ENCODE measurements at places on chromosomes 5 and 9.

DNA sequence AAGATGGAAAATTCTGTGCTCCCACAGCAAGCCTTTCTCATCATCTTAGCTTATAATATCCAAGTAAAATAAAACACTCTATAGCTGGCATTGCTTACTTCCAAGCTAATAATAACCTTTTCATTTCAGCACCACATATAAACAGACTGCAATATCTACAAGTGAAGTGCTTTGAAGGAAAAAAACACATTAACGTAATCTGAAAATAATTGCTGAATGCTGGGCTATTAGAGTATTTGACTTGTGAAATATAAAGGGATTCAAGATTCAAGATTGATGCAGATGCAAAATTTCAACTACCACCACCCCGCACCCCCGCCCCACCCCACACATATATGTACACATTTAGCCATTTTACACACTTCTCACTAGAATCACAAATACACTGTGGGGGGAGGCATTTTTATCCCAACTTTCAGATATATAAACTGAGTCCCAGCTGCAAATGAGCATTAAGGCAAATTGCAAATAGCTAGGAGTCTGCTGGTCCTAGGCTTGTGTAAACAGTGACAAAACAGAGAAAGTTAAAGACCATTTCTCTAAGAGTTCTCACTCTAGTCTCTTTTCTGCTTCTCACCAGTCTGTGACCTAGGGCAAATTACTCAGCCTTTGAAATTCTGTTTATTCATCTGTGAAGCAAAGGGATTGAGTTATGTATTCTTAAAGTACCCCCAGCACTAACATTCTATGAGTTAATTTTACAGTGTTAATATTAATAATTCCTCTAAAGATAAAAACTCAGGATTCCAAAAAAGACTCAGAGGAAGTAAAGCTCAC, 489.4 kb downstream of the PRELID2 start:
- DNase-seq, result no peak

DNA sequence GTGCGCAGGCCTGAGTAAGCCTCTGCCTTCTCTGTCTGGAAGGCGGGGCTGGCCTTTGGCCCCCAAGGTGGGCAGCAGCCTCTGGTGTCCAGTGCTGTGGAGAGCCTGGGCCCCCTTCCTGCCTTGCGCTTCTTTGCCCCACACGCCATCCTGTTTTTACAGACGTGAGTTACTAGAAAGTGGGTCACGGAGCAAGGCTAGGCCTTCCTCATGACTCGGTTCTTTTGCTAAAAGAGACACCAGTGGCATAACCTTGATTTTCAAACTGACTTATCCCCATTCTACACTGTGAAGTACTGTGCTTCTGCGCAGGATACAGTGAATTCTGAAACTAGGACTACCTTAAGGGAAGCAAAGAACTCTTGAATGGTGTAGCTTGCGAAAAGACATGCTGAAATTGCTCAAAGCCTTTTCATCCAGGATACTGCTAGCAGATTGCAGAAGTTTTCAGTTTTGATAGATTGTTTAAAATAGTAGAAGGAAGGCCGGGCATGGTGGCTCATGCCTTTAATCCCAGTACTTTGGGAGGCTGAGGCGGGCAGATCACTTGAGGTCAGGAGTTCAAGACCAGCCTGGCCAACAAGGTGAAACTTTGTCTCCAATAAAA, 7.2 kb downstream of the ROPN1L start:
- no peak for DNase-seq

GRCh38 chr5:16995372-16995771, 59.3 kb upstream of the MYO10 start:
- no peak for DNase-seq

DNA sequence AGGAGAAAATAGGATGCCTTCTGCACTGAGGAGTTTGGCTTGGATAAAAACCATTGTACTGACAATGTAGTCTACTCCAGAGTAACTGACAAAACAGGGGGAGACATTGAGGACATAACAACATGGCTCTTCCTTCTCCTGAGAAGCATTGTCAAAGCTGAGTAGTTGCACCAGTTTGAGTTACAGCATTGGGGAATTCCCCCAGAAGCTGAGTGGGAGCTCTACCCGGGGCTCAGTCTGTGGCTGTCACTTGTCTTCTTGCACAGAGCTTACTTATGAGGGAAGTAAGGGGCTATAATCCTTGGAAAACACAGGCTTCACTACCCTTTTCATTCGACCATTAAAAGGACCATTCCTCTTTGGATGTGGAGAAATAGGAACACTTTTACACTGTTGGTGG, 21.2 kb downstream of the HSPB3 start:
- DNase-seq, result no peak

DNA sequence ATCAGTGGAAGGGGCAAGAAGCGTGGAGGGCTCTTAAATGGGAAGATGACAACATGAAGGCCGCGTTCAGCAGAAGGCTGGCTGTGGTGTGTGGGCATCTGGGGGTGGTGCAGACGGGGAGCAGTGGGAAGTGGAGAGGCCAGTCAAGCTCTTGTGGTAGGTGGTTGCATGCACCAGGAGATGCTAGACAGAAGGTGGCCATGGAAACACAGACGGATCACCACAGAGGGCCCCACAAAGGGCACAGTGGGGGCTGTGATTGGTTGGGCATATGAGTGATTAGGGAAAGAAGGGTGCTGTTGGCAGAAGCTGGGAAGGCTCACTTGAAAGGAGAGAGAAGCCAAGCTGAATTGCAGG, 14.7 kb downstream of the MTMR12 start:
- no peak for DNase-seq

GRCh38 chr9:80873861-80874260, 815.5 kb downstream of the TLE1 start:
- DNase-seq, result no peak

GRCh38 chr5:39604491-39604890, 179.7 kb upstream of the DAB2 start:
- DNase-seq, result no peak

- DNase-seq, result no peak
These were observed 10.2 kb upstream of the NTRK2 start for GRCh38 chr9:84659313-84659712.

- DNase-seq, result no peak
These were observed 48.2 kb downstream of the ANXA1 start for GRCh38 chr9:73199886-73200285.

DNA sequence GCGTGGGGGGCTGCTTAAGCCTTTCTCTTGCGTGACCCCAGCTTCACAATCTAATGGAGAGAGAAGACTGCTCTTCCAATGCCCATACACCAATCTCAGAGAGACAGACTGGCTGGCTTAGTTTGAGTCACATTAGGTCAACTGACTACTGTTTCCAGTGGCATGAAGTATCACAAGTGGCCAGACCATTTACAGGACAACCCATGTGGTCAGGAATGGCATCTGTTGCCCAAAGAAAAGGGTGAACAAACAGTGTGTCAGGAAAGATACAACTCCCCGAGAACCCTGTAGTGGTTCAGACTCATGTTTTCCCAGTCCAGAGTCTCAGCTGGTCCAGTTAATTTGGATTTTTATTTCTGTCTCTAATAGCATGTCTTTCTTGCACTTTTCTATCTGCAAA, 177.4 kb upstream of the IL12B start:
- no peak for DNase-seq

Measured in NCI-H2107 (cell line).